ENCODE measurements at places on chromosomes 6 and 20.

DNA sequence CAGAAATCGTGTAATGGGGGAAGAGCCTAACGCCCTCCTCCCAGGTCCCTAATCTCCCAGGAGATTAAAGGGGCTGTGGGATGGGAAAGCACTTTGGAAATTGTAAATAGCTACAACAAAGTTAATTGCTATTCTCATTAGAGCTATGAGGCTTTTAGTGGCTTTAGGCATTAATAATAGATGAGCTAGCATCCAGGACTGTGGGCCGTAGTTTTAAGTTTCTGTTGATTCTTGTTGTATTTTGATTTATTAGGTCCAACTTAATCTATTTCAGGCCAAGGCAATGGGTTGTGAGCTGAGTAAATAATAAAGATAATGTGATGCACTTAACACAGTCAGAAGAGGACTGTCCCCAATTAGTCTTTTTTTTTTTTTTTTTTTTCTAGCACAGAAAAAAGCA is 67.7 kb downstream of the ANKRD6 start:
- no peak for DNase-seq

DNA sequence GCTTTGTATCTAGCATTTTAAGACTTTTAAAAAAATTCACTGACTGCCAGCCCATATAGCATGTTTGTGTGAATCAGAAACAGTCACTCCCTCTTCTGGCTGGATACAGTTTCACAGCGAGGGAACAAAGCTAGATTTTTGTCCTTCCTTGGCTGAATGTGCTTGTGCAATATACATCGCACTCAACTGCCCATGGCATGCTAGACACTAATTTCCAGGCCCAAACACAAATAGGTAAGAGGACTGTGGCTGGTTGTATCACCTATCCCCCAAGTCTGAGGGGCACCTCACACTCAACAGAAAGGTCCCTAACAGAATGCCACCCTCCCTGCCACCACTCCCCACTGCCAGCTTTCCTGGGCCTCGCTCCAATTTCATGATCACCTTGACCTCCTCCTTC is 16.2 kb upstream of the BLCAP start:
- no peak for DNase-seq

DNA sequence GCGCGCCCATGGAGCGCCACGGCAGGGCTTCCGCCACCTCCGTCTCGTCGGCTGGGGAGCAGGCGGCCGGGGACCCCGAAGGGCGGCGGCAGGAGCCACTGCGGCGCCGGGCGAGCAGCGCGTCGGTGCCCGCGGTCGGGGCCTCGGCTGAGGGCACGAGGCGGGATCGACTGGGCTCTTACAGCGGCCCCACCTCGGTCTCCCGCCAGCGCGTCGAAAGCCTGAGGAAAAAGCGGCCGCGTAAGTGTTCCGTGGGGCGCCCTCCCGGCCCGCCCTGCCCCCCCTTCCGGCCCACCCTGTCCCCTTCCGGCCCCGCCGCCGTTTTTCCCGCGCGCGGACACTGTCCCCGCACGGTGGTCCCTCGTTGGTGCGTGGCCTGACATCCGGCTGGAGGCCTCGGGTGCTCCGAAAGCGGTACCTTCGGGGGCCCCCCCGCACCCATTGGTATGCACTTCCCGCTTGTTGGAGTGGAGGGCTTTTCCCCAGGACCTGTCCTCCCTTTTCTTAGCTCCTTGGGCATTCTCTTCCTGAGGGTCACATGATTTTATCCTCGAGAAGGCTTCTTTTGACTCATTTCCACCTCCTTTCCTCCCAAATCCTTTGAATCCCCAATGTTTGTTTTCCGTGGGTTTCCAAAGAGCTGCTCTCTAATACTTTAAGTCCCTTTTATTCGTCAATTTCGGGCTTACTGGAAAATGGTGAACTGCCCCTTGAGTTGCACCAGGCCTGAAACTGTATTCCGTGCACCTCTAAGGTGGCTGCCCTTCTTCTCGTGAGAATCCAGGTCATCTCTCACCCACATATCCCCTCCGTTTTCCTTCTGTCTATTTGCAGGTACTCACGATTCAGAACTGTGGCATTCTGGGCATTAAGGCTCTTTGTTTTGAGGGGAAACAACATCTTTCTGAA is 556 bp downstream of the PANK2 start:
- peak; percentile 9 for DNase-seq

- DNase-seq, result no peak
These were observed 53.4 kb upstream of the CD93 start for GRCh38 chr20:23139524-23139923.

GRCh38 chr20:35711588-35712209 is 12.5 kb downstream of the ROMO1 start:
- no peak for DNase-seq

- DNase-seq, result no peak
These were observed 13.1 kb downstream of the RAB23 start for GRCh38 chr6:57209030-57209429.

- DNase-seq, result no peak
These were observed 588.9 kb downstream of the RNF144B start for GRCh38 chr6:18976091-18976490.

GRCh38 chr6:36519352-36519751 is 27.9 kb downstream of the STK38 start:
- no peak for DNase-seq

- no peak for DNase-seq
These were observed 2.7 kb upstream of the BTN3A2 start for GRCh38 chr6:26362093-26362835.

DNA sequence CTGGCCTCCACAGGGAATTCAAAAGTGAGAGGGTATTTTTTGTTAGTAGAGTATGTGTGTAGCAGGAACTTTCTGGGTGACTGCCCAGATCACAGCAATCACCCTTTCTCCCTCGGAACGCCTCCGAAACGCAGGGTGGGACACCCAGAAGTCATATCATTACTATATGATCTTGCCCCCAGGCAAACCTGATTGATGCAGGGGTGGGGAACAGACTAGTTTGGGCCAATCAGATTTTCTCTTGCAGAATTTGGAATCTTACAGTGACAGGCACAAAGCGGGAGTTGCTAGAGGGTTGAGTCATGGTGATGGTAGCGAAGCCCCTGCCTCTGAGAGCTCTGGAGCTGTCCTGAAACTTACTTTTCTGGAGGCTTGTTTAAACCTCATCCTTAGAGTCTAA is 16.5 kb upstream of the RPN2 start:
- DNase-seq, result no peak

GRCh38 chr6:41321183-41321582 is 14.2 kb upstream of the NCR2 start:
- no peak for DNase-seq
